ENCODE measurements at places on chromosomes 2 and 18. TPM values are rescaled to one million over a fixed set of nuclear protein-coding genes. Genes with fewer than 3 reads are reported as not detected.

DNA sequence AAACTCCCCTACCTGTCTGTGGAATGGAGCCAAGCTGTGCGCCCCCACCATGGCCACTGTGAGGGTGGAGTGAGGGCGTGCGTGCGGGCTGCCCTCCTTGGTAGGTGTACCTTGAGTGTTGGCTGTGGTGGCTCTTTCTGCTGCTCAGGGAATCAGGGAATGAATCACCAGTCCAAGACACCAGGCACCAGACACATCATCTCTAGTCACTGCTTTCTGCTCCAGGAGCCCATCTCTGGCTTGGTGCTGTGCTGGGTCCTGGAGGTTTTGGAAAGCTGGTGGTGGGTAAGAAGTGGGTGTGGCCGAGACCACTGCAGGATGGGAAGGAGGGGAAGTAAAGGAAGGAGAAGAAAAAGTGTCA, 209.9 kb downstream of the SEPTIN10 start:
- H3K4me3 ChIP-seq, result no peak overlapping the region
- no peaks in the 10 kb centered on the region for H3K4me1 ChIP-seq
- H3K27ac ChIP-seq, result no peak overlapping the region

- H3K27ac ChIP-seq, result no peak overlapping the region
- no peak overlapping the region for H3K4me3 ChIP-seq
- H3K27me3 ChIP-seq, result no peaks in the 10 kb centered on the region
- H3K36me3 ChIP-seq, result no peaks in the 10 kb centered on the region
- no peak for DNase-seq
- H3K4me1 ChIP-seq, result peaks cover 9% of the 10 kb centered on the region
Observed at GRCh38 chr2:19230626-19231025, 127.8 kb downstream of the OSR1 start.

DNA sequence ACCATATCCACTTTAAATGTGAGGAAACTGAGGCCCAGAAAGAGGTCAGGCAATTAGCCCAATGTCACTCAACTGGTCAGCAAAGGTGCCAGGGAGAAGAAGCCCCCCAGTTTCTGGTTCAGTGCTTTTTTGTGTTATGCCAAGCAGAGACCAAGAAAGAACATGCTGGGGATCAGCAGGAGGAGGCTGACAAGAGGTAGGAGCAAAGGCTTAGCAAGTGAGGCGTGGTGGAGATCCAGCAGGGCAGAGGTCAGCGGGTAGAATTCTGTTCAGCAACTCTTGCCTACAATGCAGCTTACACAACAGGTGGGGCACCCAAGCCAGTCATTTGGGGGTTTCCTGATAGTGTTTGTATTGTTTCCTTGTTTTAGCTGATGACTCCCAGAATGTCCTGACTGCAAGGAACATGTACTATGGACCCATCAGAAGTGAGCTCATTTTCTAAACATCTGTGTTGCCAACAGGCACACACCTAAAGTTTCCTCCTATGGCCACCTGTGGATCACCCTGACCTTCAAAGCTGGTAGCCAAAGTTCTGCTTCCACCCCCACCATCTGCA, 28.2 kb downstream of the LPIN2 start:
- peaks cover 72% of the 10 kb centered on the region for H3K4me1 ChIP-seq
- no peaks in the 10 kb centered on the region for H3K27me3 ChIP-seq
- no peak overlapping the region for H3K27ac ChIP-seq
- H3K36me3 ChIP-seq, result no peaks in the 10 kb centered on the region
- DNase-seq, result no peak
- H3K4me3 ChIP-seq, result no peak overlapping the region

DNA sequence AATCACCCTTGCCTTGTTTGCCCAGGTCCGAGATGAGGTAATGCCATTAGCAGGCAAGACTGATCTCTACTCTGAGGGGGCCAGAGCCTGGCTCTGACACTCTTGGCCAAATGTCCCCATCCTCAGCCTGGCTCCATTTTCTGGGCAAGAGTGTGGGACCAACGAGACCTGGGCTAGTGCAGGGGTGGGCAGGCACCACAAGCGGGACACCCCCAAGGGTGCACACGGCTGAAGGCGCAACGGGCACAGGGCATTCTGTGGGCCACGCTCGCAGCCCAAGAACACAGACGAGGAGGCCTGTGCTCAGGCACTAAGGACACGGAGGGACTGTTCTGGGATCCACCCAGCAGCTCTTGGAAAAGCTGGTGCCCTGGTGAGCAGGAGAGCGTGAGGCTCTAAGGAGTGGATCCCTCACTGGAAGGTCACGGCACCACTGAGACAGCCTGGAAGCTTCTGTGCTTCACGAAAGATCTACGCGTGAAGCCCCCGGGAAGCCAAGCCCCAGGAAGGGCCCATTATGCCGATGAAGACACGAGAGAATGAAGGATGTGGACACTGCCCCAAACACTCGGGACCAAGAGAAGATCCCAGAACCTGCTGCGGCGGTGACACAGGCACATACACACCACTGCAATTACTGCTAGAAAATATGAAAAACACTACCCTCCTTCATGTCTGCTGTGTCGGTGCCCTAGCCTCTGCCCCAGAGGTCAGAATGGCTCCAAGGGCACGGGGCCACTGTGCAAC, 138.2 kb downstream of the HDAC4 start:
- DNase-seq, result no peak
- peaks cover 27% of the 10 kb centered on the region for H3K4me1 ChIP-seq
- no peaks in the 10 kb centered on the region for H3K36me3 ChIP-seq
- H3K4me3 ChIP-seq, result no peak overlapping the region
- no peaks in the 10 kb centered on the region for H3K27me3 ChIP-seq

DNA sequence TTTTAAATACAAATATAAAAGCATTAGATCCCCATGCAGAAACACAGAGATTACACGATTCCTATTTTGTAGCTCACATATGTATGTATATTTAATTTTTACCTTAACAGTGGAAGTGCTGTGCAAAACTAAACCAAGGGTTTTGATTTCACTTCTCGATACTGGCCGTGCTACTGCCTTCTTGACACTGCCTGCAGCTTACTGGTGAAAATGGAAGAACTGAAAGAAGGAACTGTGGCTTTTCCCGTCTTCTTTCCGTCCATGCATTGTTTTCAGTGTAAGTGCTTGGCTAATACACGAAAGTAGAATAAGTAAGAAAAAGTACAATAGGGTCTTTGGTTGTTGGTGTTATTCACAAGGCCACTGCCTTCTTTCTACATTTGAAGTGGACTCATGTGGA, 129.5 kb downstream of the NDUFA10 start:
- H3K4me3 ChIP-seq, result no peak overlapping the region
- no peak for DNase-seq
- H3K27ac ChIP-seq, result no peak overlapping the region

- DNase-seq, result no peak
- no peaks in the 10 kb centered on the region for H3K27me3 ChIP-seq
- H3K4me1 ChIP-seq, result no peaks in the 10 kb centered on the region
- no peak overlapping the region for H3K4me3 ChIP-seq
- no peak overlapping the region for H3K27ac ChIP-seq
Observed at GRCh38 chr2:100589527-100589926, 26.7 kb downstream of the PDCL3 start.

DNA sequence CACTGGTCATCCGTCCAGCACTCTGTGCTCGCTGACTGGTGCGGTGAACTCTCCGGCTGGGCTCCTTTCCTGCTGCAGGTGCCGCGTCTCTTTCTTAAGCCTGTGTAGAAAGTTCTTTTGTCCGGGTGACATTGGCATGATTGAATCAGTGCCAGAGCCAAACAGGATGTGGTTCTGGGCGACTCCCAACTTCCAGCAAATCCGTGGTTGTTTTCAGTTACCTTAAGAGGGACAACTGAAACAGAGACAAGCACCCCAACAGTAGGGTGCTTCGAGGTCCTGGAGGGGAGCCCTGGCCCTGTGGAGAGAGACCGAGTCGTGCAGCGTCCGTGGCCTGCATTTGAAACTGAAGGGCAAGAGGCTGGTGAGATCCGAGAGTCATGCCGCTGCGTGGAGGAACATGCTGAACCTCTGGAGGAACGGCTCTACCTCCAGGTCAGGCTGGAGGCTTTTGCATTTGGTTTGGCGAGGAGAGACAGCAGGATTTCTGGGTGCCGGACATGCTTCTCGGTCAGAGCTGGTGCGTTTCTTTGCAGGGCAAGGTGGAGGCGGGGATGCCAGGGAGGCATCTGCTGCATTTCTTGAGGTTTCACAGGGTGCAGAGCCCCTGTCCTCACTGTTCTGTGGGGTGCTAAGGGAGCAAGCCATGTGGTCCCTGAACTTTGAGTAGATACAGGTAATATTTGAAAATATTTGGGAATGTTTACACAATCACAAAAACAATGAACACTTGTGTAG, 26.8 kb downstream of the SH3BP4 start:
- H3K4me3 ChIP-seq, result 0 out of 2 replicates have a peak overlapping the region, but pooled peaks have one; percentile 6
- H3K27ac ChIP-seq, result peak overlapping the region; percentile 98
- DNase-seq, result peak; percentile 76

DNA sequence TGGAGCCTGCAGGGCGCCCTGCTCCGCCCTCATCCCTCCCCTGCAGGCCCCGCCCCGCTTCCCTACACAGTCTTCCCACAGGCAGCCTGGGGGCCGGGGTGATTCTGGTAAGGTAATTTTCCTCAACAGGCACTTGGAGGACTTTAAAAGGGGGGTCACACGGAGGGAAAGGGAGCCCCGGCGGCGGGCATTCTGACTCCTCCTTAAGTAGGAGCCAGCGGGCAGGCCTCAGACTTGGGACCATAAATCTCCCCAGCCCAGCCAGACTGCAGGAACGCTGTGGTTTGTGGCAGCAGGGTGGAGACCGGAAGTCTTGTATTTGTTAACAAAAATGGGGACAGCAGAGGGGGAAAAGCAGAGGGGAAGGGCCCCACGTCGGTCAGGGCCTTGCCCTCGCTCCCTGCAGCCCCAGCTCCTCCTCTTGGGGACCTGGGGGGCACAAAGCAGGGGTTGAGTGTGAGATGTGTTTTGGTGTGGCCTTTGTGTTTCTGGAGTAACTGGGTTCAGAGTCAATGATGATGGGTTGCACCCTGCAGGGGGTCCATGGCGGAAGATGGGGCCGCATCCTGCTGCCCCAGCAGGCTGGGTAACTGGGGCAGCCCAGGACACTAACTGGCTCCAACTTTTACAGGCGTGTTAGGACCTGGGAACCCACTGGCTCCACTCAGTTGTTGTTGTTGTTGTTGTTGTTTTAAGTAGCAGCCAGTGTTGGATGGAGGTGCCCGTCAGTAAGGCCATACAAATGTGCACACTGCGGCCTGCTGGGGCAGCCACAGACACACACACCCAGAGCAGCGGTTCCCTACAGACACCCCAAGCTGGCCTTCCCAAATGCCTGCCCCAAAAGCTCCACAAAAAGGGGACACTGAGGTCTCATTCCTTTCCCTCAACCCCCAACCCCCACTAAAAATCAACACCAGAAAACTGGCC, 27.7 kb downstream of the SMAD7 start:
- H3K27ac ChIP-seq, result peak overlapping the region; percentile 76
- peak overlapping the region; percentile 59 for H3K4me3 ChIP-seq
- H3K27me3 ChIP-seq, result no peaks in the 10 kb centered on the region
- H3K36me3 ChIP-seq, result peaks cover 5% of the 10 kb centered on the region
- peaks cover 60% of the 10 kb centered on the region for H3K4me1 ChIP-seq

GRCh38 chr18:57210107-57210715, 63.3 kb downstream of the BOD1L2 start:
- no peak overlapping the region for H3K27ac ChIP-seq
- H3K27me3 ChIP-seq, result no peaks in the 10 kb centered on the region
- H3K4me3 ChIP-seq, result no peak overlapping the region
- DNase-seq, result peak; percentile 92

GRCh38 chr18:45656194-45656770, 41.0 kb downstream of the SLC14A2 start:
- H3K4me1 ChIP-seq, result peaks cover 26% of the 10 kb centered on the region
- no peak for DNase-seq
- H3K4me3 ChIP-seq, result no peak overlapping the region

DNA sequence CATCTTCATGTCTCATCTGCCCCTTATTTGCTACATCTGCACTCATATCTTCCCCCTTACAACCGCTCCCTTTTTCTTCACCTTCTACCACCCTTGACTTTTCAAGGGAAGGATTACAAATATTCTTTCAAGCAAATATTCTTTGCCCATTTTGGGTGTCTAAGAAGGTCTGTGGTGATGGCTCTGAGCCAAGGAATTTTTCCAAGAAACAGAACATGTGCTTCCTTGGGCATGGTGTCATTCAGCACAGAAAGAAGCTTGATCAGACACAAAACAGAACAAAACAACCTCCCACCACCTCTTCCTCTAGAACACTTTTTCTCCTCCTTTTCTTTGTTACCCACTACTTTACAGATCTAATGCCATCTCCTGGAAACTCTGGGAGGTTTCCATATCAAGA, 313.7 kb downstream of the SATB2 start:
- peaks cover 16% of the 10 kb centered on the region for H3K4me1 ChIP-seq
- H3K27me3 ChIP-seq, result no peaks in the 10 kb centered on the region
- DNase-seq, result no peak

DNA sequence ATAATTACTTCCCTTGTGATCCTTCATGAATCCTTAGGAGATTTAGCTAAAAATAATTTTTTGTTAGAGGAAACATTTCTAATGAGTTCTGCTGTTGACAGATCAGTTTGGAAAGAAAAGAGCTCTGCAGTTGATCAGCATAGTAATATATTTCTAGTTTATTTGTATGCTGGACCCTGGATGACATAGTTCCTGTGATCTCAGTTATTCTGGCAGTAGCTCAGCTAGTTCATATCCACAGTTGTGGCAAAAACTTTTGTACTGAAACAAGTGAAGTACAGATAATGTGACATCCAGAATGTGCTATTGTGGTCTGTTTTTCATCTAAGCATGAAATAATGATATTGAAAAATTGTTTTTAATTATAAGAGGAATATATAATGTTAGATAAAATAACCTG, 33.7 kb downstream of the ABI2 start:
- H3K27me3 ChIP-seq, result no peaks in the 10 kb centered on the region
- DNase-seq, result peak; percentile 42
- no peak overlapping the region for H3K4me3 ChIP-seq
- no peaks in the 10 kb centered on the region for H3K36me3 ChIP-seq

- H3K4me1 ChIP-seq, result peaks cover 22% of the 10 kb centered on the region
- H3K27me3 ChIP-seq, result peaks cover 5% of the 10 kb centered on the region
- no peaks in the 10 kb centered on the region for H3K36me3 ChIP-seq
Observed at GRCh38 chr2:64359171-64359891, 94.6 kb upstream of the LGALSL start.

GRCh38 chr2:85066874-85067351, 66.3 kb upstream of the TCF7L1 start:
- no peaks in the 10 kb centered on the region for H3K27me3 ChIP-seq
- no peaks in the 10 kb centered on the region for H3K36me3 ChIP-seq
- no peaks in the 10 kb centered on the region for H3K4me1 ChIP-seq
- H3K27ac ChIP-seq, result no peak overlapping the region
- peak overlapping the region; percentile 49 for H3K4me3 ChIP-seq

GRCh38 chr2:129771418-129772189, 207.9 kb upstream of the RAB6C start:
- no peak overlapping the region for H3K4me3 ChIP-seq
- no peak overlapping the region for H3K27ac ChIP-seq
- peaks cover under 1% of the 10 kb centered on the region for H3K4me1 ChIP-seq
- no peaks in the 10 kb centered on the region for H3K36me3 ChIP-seq

GRCh38 chr2:96508521-96509113, 3.5 kb upstream of the NEURL3 start:
- no peak overlapping the region for H3K27ac ChIP-seq
- no peak overlapping the region for H3K4me3 ChIP-seq
- no peaks in the 10 kb centered on the region for H3K4me1 ChIP-seq
- no peaks in the 10 kb centered on the region for H3K27me3 ChIP-seq
- H3K36me3 ChIP-seq, result no peaks in the 10 kb centered on the region
- no peak for DNase-seq

NEU2 gene
- not detected for total RNA-seq

PROKR1 gene
- total RNA-seq, result 0.11 TPM

PRKAG3 gene
- not detected for total RNA-seq

FAM124B gene
- not detected for total RNA-seq

C2orf66 gene
- total RNA-seq, result not detected
